ENCODE measurements at places on chromosomes 1 and 21.

- peak; percentile 33 for DNase-seq
These were observed 492 bp downstream of the HLX start for GRCh38 chr1:220879509-220880361.

GRCh38 chr1:173488001-173488400 lies 10.9 kb downstream of the PRDX6 start:
- DNase-seq: no peak

DNA sequence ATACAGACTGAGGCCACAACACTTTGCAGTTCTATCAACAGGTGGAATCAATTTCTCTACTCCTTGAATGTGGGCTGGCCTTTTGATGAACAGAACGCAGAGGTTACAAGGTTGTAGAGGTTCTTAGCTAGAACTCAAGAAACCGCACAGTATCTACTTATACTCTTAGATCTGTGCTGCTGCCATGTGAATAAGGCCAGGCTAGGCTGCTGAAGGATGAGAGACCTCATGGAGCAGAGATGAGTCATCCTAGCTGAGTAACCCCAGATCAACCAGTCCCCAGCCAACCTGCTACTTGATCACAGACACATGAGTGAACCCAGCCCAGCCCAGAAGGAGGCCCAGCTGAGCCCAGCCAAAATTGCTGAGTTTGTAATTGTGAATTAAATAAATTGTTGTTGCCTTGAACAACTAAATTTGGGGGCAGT lies 35.3 kb upstream of the BCAR3 start:
- DNase-seq: peak; percentile 54

DNA sequence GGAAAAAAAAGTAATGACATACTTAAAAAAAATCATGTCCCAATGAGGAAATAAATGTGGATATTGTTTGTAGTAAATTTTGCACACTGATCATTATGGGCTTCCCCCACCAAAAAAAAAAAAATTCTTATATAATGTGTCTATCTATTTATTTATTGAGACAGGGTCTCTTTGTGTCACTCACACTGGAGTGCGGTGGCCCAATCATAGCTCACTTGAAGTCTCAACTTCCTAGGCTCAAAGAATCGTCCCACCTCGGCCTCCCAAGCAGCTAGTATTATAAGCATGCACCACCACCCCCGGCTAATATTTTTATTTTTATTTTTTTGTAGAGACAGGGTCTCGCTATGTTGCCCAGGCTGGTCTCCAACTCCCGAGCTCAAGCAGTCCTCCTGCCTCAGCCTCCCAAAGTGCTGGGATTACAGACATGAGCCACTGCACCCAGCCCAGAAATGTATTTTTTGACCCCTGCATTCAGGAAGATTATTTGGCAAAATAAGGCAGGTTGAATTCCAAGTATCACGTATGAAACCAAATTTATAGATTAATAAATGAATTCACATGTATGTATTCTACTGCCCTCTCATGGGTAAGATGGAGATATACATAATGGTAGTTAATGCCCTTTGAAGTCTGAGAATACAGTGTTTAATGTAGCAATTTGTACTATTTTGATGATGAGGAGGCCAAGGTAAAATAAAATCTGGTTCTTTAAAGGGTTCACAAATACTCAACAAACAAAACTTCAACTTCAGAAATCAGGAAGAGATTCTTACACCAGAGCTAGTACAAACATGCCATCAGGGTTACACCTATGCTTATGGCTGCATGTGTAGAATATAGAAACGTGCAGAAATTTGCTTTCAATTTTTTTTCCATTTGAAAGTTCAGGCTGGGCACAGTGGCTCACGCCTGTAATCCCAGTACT lies 1.4 kb upstream of the DENND2C start:
- no peak for DNase-seq

- DNase-seq: no peak
These were observed 289.6 kb upstream of the PROX1 start for GRCh38 chr1:213698092-213698702.

- DNase-seq: no peak
These were observed 2.5 kb downstream of the SLC25A34 start for GRCh38 chr1:15738416-15739113.

GRCh38 chr1:34770891-34771504 lies 10.0 kb upstream of the GJB3 start:
- no peak for DNase-seq

DNA sequence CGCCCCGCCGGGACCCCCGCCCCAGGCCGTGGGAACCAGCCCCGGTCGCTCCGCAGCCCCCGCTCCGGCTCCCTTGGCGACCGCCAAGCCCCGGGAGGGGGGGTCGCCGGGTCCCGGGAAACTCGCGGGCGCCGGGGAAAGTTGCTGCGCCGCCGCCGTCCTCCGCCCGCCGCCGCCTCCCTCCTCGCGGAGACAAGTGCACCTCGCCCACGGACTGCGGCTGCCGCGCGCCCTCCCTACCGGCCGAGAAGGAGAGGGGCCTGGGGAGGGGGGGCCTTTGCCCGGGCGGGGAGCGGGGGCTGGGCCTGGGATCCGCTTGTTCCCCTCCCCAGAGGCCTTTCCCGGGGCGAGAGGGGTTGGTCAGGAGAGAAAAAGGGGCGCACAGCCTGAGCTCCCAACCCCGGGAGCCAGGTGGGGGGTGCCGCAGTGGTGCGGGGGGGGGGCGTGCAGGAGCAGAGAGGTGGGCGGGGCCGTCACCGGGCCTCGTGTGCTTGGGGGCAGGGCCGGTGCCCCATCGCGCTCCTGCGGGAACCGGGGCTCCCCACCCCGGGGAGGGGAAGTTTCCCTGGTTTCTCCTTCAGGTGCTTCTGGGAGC lies 592 bp downstream of the AGRN start:
- DNase-seq: peak; percentile 17

- peak; percentile 57 for DNase-seq
These were observed 15.8 kb downstream of the GPSM2 start for GRCh38 chr1:108892356-108893140.

- DNase-seq: no peak
These were observed 11.3 kb downstream of the OLFML3 start for GRCh38 chr1:113990530-113990929.

GRCh38 chr1:248839168-248839555 lies 1.1 kb downstream of the ZNF672 start:
- no peak for DNase-seq

DNA sequence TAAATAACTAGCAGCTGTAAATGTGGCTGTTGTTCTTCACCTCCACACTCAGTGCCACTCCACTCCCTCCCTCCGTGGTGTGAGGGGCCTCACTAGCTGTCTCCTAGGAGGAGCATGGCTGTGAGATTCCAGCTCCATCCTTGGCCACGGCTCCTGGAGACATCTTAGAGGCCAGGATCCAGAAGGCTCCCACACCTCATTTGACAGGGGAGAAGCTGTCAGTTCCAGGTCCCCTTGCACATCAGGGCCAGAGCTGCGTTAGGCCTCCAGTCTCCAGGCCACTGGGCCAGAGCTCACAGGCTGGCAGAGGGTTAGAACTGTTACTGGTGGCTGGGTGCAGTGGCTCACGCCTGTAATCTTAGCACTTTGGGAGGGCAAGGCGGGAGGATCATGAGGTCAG lies 15.0 kb downstream of the PCSK9 start:
- no peak for DNase-seq
